Small intestine (tissue), 16 donors: ENCODE measurements at places on chromosomes 3 and 15.

DNA sequence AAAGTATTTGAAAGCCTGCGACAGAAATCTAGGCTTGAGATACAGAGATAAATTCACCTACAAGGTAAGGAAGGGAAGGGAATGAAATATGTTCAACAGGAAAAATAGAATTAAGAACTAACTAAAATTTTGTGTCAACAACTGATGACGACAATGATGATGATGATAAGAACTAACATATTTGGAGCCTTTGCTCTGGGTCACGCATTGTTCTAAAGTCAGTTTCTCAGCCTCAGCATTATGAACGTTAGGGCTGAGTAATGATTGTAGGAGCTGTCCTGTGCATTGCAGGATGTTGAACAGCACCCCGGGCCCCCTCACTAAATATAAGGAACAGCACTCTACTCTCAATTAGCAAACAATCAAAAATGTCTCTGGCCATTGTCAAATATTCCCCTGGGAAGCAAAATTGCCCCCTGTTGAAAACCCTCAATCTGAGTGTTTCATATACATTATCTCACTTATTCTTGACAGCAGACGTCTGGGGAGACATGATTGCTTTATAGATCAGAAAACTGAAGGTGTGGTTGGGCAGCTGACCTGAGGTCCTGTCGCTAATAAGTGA is 88.5 kb downstream of the ERC2 start:
- no peak for DNase-seq

DNA sequence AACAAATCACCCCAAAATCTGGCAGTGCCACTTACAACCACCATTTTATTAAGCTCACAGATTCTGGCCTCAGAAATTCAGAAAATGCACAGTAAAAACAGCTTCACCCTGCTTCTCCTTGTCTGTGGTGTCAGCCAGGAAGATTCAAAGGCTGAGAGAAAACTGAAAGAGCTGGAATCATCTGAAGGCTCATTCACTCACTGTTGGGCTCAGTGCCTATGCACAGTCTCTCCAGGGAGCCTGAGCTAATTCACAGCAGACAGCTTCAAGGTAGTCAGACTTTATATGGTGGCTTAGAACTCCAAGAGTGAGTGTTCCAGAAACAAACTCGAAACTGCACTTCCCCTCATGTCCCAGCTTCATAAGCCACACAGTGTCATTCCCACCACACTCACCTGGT is 16.5 kb upstream of the PLOD2 start:
- no peak for DNase-seq

DNA sequence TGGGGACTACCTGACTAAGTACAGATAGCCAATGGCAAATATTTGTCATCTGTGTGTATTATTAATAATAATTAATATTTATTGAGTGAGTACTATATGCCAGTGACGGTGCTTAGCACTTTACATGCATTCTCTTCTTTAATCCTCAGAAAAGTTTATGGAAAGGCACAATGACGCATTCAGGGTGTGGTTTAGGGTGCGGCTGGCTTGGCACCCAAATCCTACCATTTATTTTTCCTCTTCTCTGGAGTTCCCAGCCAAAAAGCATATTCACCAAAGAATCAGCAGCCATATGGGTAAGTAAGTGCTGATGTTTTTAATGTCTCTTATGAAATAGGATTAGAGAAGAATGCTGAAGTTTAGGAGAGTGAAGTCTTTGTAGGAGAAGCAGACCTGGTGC is 140.4 kb upstream of the TP63 start:
- peak; percentile 27 for DNase-seq

GRCh38 chr15:87841426-87841998 is 415.0 kb downstream of the NTRK3 start:
- no peak for DNase-seq

DNA sequence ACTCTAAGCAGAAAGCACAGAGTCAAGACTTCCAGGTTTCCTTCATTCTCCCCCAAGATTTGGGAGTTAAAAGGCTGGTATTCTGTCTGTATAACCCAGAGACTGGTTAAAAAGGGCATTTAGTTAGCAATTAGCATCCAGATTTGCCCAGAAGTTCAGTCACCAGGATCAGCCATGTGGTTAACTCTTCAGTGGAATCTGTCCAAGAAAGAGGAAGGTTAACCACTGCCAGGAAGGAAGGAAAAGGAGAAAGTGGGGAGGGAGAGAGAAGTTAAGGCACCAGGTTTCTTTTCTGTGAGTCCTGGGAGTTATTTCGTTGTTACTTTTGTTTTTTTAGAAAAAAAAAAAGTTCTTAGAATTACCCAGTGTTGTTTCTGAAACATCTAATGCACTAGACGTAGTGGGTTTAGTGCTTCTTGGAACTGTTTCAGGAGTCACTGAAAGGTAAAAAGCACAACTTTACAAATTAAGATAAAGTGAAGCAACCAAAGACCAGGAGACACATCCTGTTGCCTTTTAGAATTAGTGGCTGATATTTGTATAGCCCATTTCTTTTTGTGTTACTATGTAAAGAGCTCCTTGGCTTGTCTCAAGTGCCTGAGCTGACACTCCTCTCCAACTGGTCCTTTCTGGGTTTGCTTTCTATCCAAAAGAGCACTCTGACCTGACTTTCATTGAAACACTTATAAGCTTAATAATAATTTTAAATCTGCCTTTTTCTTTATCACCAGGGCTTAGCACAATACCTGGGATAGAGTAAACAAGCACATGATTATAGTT is 128.6 kb downstream of the ABI3BP start:
- DNase-seq = no peak

- DNase-seq = no peak
Observed at GRCh38 chr3:138157743-138158142, 17.0 kb downstream of the DBR1 start.

DNA sequence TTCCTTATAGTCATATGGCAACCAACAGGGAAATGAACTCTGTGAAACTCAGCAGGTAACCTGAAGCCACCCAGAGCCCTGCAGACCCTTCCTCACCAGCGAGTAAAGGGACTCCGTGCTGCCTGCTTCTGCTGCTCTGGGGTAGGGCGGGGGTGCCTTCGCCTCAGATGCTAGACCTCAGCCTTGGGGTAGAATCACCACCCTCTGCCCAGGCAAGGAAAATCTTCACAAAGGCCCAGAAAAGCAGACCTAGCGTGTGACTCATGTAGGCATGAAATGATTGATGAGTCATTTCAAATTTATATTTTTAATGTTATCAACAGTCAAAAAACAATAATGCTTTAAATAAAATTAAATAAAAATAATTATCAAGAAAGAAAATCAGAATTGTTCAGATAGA is 6.6 kb downstream of the STIMATE start:
- DNase-seq = no peak

DNA sequence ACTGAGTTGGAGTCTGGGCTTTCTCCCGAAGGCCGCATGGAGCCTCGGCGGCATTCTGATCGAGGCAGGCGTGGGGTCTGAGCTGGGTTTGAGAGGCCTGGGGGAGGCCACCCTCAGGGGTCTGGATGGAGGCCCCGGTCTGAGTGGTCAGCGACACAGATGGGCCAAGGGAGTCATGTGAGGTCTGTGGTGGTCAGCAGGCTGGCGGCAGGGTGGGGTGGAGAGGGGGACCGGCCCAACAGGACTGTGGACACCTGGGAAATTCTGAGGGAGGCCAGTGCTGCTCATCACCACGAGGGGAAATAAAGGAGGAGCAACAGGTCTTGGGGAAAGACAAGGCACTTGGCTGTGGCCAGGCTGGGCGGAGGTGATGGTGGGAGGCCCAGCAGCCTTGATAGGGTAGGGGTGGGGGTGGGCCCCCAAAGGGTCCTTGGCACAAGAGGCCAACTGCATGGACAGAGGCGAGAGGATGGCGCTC is 16.2 kb downstream of the CTSH start:
- no peak for DNase-seq

GRCh38 chr3:39407259-39407629 is 724 bp downstream of the RPSA start:
- no peak for DNase-seq

DNA sequence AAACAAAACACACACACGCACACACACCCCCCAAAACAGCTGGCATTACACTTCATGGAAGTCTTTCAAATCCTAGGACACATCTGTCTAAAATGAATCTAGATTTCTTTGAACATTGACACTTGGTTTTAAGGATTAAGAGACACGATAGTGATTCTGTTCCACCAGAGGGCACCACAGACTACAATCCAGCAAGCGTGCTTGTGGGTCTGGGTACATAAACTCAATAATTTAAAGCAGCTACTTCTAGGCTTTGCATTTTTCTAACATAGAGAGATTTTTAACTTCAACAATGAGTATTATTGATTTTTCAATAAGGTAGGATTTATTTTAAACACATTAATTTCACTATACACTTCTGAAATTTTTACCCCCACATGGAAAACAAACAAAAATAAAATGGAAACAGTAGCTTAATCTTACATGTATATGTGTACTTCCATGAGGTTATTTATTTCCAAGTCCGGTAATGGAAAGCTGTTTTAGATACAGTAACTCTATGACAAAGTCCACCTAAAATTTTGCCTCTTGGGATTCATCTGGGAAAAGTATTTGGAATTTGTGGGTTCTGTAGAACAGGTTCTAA is 564.0 kb upstream of the TGFBR2 start:
- peak; percentile 78 for DNase-seq

DNA sequence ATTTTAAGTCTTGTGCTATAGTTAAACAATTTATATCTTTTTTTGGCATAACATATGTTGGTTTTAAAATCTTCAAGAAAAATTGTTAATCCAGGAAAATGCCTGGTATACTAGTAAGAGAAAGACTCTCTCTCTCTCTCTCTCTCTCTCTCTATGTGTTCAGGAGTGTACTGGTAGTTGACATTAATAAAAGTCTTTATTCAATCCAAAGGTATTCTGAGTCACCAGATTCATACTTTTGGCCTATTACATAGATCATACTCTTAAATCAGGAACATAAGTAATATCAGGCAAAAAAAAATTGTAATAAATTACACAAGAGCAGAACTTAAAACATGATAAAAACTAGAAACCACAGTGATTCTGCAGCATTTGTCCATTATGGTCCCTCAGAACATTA is 70.2 kb downstream of the TFG start:
- no peak for DNase-seq

DNA sequence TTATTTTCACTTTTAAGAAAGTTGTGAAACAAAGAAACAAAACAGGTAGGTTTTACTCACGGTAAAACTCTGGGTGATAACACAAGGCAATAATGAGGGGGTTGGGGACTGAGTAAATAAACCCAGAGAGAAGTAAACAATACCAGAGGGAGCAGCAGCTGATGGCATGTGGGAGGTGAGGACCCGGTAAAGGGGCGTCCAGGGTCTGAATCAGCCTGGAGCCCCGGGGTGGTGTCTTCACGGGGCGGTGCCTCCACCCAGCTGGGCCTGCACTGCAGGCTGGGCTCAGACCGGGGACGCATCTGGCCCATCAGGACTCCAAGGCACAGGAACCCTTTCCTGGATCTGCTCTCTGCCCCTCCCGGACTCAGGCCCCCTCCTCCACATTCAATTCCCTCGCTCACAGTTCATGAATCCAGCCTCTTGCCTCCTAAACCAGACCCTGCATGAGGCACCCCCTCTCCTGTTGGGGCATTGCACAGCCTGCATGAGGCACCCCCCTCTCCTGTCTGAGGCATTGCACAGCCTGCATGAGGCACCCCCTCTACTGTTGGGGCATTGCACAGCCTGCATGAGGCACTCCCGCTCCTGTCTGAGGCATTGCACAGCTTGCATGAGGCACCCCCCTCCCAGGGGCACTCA is 73.9 kb upstream of the MFGE8 start:
- DNase-seq = no peak

- peak; percentile 4 for DNase-seq
Observed at GRCh38 chr15:29596266-29596665, 226.0 kb downstream of the TJP1 start.

GRCh38 chr3:44867421-44868111 is 5.9 kb downstream of the TMEM42 start:
- no peak for DNase-seq

DNA sequence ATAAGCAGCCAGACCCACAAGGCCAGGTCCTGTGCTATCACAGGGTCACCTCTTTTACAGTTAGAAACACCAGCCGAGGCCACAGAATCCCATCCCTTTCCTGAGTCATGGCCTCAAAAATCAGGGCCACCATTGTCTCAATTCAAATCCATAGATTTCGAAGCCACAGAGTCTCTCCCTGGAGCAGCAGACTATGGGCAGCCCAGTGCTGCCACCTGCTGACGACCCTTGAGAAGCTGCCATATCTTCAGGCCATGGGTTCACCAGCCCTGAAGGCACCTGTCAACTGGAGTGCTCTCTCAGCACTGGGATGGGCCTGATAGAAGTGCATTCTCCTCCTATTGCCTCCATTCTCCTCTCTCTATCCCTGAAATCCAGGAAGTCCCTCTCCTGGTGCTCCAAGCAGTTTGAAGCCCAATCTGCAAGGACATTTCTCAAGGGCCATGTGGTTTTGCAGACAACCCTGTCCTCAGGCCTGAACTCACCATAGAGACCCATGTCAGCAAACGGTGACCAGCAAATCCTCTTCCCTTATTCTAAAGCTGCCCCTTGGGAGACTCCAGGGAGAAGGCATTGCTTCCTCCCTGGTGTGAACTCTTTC is 39.6 kb downstream of the TGM4 start:
- DNase-seq = peak; percentile 75

DNA sequence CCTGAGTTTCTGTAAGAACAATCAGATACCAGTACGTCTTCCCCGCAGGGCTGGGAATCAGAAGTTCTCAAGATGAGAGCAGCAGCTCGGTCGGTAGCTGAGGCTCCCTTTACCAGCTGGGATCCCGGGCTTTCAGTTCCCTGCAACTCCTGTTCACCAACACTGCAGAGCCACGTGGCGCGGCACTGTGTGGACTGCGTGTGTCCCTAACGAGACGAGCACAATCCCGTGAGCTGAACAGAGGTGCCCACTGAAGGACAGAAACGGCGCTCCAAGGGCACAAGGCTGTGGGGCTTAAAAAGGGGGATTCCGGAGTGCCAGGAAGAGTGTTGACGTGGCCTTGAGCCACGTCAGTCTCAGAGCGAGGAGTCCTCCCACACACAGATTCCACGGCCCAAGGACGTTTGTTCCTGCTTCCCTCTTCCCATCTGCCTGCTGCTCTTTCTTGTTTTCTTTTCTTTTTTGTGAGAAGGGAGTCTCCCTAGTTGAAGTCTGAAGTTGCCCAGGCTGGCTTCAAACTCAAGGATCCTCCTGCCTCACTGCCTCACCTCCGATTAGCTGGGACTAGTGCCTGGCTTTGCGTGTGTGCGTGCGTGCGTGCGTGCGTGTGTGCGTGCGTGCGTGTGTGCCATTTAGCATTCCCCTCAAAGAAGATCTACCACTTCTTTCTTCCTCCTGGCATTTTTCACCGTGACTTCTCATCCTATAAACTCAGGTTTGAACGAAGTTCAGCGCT is 37.1 kb upstream of the RPL35A start:
- no peak for DNase-seq

- no peak for DNase-seq
Observed at GRCh38 chr3:43964640-43965039, 273.9 kb downstream of the ABHD5 start.

DNA sequence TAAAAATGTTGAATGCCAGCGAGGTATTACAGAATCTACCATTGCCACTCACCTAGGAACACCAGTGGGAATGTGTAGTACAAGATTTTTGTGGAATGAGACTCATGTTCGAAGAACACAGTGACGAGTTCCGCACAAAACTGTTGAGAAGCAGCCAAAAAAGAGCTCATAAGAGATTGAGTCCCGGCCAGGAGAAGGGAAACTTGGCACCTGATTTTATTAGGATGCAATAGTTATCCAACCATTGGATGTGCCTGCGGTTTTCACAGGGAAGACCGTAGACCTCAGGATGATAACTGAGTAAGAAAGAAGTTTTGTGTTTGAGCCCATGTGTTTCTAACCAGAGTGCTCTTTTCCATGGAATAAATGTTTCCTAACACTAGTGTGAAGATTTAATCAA is 88.9 kb downstream of the PTPRG start:
- DNase-seq = no peak
